ENCODE measurements at places on chromosomes 1 and 21.

GRCh38 chr1:162003830-162004215 lies 19.8 kb downstream of the OLFML2B start:
- no peak for DNase-seq

DNA sequence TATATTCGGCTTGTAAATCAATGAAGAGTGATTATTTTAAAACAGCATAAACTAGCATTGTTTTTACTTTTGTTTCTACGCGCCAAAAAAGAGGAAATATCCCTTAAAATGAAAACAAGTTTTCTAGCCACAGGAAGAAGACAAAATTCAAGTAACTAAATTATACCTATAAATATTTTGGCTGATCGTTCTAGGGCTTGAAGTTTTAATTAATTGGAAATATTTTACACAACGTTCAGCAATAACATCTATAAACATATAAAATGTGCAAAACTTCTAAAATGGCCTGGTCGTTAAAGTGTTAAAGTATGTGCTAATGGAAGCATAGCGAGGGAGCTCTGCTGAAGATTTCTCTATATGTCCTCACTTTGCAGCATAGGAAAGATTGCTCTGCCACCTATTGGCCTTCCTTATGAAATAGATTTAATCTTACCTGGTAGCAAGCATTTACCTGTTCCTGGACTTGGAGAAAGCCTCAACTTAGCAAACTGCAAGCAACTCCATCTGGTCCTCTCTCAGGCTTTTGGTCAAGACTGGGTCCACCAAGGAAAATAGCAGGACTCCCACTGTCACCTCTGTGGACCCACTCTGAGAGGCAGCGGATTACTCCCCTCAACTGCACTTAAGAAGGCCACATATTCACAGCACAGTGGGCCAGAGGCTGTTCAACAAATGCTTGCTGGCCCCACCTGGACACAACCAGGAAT lies 351.3 kb upstream of the RUNX1 start:
- peak; percentile 18 for DNase-seq

DNA sequence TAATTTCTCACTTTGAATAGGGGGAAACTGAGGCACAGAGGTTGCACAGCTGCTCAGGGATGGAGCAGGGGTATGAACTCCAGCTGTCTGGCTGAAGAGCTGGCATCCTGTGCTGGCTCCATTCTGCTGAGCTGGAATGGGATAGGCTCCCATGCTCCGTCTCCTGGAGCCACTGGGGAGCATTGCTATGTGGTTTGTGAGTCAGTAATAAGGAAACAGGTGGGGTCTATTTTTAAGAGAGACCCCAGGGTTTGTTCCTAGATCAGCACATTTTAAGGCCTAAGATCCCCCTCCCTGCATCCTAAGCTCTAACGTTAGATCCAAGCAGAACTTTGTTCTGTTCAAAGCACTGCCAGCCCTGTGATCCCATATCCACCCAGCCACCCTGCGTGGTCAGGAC lies 72.2 kb downstream of the LACTBL1 start:
- DNase-seq = no peak

DNA sequence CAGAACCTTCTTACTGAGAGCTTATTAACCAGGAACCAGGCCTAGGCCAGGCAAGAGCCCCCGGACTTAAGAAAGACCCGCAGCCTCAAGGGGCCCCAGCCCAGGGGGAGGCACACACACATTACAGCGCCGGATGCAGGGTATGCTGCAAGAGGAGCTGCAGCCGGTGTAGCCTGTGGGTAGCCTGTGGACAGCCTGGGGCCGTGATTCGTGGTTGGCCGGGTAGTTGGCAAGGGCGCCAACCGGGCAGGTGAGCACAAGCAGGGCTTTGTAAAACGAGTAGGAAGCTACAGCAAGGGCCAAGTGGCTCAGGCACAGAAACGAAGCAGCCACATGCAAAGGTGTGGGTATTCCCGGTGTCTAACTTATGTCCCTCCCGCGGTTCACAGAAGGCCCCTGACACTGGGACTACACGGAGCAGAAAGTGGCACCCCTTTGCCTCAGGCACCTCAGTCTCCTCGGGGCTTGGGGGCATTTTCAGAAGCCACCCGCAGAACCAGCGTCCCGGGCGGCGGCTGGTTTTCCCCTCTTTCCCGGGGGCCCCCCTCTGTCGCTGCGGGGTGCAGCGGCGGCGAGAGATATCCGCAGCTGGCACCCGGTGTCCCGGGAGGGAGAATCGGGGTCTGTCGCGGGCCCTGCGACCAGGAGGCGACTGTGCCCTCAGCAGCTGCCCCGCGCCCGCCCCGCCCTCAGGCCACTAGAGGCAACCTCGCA lies 40.8 kb downstream of the KIAA1614 start:
- no peak for DNase-seq

DNA sequence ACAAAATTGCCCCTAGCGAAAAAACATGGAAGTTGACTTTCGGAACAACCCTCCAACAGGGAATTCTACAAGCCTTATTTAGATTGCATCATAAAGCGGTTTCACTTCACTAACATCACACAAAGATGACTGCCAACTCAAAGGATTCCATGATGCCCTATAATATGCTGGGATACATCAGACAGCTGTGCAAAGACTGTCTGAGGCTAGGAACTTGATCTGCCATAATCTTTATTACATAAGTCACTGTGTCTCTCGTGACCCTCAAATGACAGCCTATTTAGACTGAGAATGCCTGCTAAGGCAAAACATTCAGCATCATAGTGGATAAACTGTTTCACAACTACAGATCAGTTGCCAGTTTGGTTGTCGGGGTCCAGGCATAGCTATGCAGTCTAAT lies 23.8 kb downstream of the FH start:
- DNase-seq = no peak

DNA sequence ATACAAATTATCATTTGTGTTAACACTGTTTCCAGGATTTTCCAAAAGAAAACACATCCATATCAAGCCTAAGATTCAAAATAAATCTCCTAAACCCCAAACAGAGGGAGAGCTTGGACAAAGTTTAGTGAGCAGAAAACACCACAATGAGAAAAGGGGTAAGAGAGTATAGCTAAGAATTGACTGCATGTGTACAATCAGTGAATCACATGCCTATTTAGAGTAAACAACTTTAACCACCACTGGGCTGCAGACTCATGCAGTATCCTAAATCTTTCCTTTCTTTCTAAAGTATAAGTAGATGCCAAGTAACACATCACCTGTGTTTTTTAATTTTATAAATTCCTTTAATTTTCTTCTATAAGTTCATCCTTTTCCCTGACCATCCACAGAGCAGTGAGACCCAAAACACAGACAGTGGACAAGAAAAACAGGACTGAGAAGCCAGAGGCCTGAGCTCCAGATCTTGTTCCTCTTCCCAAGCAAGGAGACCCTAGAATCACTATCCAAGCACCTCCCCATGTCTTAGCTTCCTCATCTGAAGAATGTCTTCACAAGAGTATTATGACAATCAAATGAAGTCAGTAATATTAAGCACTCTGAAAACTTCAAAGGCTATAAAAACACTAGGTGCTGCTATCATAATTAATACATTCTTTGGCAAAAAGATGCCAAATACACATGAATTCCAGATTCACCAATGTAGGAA lies 93.1 kb downstream of the VAV3 start:
- DNase-seq = no peak

DNA sequence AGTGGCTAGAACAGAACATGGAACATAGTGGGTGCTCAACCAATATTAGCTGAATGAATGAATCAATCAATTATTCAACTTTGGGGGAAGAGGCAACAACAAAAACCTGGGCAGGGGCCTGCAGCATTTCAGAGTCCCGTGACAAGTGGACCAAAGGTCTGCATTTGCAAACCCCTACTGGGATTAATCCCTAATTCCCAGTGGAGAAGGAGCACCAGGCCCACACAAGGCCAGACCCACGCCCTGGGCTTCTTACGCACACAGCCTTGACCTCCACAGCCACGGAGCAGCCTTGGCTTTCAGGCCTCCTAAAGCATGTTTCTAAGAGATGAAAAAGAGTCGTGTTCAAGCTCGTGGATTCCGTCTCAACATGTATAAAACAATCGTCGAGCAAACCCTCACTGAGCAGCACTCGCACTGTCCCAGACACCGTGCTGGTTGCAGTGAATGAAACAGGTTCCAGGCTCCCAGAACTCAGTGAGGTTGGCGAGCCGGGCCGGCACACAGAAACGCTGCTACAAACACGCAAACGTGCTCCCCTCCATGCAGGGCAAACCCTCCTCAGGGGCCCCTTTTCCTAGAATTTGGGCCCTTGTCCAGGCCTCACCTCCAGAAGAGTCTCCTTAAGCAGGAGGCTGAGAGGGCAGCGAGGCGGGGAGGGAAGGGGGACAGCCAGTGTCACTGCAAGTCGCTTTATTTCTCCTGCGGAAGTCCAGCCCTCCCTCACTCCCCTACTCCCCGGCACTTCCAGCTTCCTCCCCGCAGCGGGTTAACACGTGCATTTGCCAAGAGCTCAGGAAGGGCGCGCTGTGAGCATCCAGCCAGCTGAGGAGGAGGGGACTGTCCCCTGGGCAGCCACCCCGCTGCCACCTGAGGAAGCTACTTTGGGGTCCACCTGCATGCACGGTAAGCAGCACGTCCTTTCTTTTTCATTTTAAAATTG lies 556.4 kb downstream of the KIF26B start:
- no peak for DNase-seq

DNA sequence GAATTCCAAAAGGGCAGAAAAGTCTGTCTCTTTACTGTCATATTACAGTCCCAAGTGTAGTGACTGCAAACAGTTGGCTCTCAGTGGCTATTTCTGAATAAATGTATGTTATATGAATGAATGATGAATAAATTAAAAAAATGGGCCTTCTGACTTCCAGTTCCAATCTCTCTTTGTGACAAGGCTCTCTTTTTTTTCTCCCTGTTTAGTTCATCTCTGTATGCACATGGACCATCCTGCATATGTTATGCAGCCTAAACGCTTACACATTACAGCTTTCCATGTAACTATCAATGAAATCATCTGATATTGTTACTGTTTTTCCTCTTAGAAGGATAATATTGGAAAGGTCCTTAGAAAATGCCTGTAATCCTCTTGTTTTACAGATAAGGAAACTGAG lies 363.0 kb downstream of the NUF2 start:
- DNase-seq = no peak

- DNase-seq = no peak
Measured at GRCh38 chr1:57324388-57324787, 99.5 kb downstream of the DAB1 start.

DNA sequence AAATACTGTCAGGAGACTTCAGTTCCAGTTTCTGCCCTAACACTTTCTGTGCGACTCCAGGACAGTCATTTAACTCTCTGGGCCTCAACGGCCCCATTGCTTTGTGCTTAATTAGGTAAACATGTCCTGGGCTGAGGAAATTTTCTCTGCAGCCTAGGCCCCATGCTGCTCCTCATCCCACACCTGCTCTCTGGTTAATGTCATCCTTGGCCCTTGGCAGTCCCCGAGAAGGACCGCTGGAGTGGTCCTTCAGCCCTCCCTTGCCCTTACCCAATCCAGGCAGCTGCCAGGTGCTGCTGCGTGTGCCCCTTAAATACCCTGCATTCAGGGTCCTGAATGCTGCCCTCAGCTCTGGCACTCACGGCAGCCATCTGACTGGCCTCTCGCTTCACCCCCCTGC lies 18.7 kb downstream of the UBL4B start:
- DNase-seq = no peak

- no peak for DNase-seq
Measured at GRCh38 chr1:7407544-7407895, 363.6 kb upstream of the VAMP3 start.

GRCh38 chr1:143720087-143721023 lies 251.4 kb downstream of the FAM72C start:
- peak; percentile 24 for DNase-seq

DNA sequence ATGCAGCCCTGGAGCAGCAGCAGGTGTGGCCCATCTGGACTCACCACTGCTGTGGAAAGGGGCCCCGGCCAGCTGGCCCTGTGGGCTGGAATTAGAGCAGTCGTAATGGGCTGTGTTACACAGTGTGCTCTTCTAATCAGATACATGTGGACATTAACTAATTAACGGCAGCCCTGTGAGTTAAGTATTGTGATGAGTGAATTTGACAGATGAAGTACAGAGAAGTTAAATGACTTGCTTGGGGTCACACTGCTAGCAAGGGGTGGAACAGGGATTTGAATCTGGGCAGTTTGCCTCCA lies 58.6 kb downstream of the MDM4 start:
- DNase-seq = no peak

DNA sequence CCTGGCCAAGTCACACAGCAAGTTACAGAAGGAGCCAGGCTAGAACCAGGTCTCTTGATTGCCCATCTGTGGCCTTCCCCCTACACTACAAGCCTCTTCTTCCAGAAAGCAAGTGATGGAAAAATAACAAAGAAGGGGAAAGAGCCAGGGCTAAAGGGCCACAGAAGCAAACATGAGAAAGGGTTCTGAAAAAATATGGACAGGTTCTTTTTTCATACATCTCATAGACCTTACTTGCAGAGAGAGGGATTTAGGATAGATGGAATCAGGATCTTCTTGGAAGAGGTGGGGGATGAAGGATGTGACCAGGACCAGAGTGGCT lies 3.2 kb downstream of the RHBG start:
- DNase-seq = no peak

GRCh38 chr1:30748098-30748698 lies 9.4 kb downstream of the LAPTM5 start:
- no peak for DNase-seq

GRCh38 chr1:228216371-228217320 lies 8.8 kb downstream of the OBSCN start:
- DNase-seq = no peak

- no peak for DNase-seq
Measured at GRCh38 chr1:94304553-94304952, 67.2 kb upstream of the ARHGAP29 start.

- DNase-seq = no peak
Measured at GRCh38 chr1:233599542-233600073, 14.3 kb upstream of the KCNK1 start.

DNA sequence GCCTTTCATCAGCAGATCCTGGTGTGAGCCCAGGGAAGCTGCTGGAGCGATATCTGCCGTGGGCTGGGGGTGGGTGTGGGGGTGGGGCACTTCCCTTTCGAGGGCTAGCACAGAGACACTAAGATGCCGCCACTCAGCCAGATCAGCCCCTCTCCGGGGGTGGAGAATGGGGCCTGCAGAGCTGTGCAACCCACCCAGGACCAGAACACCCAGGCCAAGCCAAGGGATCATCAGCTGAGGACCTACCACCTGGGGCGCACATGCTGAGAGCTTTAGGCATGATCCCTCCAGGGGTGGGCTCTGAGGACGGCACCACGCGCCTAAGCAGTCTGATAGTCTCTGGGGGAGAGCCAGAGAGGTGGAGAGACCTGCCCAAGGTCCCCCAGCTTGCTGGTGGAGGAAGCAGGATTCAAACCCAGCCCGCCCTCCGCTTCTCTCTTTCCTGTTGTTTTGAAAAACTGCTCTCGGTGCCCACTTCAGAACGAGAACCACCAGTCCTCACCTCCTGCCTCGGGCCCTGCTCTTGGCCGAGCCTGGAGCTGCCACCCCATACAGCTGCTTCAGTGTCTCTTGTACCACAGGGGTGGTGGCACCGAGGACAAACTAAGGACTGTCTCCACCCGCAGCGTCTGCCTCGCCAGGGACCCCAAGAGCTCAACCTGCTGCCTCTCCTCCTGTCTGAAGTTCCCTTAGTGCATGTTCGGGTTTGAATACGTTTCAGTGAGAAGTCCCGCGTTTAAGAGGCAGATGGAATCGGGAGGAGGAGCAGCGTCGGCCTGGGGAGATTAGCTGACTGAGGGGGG lies 39.7 kb upstream of the RUNX3 start:
- DNase-seq = no peak

GRCh38 chr1:63642901-63643300 lies 49.7 kb downstream of the PGM1 start:
- no peak for DNase-seq

GRCh38 chr21:44267655-44268142 lies 6.0 kb upstream of the DNMT3L start:
- no peak for DNase-seq
